ELF-1 (cell line): ENCODE measurements at places on chromosomes 1 and 21.

DNA sequence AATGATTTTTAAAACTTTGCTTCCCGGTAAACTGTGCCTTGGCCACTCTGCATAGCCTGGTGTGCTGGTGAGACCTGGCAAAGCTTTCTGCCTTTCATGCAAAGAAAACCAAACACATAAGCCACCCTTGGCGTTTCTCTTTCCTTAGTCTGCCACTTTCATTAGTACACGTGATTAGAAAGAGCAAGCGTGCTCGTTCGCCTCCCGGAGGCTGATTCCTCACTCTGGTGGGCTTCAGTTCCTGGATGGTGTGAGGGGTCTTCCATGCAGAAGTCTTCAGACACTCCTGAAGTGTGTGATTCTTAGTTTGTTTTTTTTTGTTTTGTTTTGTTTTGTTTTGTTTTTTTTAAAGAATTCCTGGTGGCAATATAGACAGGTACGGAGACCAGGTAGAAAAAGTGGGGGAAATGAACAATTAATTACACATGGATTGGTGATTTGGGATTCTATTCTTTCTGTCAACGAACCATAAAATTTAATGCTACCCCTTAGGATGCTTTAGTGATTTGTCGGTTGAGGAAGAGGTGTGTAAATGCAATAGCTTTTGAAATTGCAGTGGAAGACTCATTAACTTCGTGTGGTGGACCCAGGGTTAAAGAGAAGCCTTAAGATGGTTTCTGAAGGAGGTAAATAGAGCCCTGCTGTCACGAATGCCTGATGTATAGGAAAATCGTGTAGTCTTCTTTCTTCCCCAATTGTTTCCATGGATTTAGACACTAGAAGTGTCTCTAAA is 2.1 kb downstream of the GALNT2 start:
- DNase-seq: no peak

DNA sequence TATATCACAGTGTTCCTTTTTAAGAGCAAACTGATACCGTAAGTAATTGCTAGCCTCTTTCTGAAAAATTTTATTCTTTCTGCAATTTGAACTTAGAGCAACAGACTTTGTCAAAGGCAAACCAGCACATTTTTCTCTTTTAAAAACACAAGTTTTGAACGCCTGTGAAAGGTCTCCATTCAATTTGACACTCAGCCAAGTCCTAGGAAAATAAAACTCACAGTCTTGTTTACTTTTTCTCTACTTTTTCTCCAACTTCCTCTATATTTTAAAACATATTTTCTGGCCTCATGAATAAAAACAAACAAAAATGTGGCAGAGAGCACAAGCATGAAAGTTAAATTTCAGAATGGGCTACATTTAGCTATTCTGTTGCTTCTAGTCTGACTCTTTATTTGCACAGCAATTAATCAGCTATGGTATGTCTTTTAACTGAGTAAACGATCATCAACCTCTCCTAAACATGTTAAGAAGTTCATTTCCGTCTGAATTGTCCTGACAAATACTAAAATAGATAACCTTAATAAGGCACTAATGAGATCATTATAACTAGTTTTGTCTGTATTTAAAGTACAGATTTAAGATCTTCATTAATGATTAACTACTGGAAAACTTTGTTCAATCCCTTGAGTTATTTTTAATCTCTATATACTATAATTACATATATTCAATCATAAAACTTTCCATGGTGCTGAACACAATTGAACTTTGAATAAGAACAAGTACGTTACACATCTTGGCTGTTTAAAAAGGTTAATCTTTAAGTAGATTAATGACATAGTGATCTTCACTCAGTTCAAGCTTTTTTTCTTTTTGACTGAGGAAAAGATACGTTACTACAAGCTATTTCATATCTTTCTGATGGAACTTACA is 550.6 kb downstream of the PTBP2 start:
- DNase-seq: no peak

DNA sequence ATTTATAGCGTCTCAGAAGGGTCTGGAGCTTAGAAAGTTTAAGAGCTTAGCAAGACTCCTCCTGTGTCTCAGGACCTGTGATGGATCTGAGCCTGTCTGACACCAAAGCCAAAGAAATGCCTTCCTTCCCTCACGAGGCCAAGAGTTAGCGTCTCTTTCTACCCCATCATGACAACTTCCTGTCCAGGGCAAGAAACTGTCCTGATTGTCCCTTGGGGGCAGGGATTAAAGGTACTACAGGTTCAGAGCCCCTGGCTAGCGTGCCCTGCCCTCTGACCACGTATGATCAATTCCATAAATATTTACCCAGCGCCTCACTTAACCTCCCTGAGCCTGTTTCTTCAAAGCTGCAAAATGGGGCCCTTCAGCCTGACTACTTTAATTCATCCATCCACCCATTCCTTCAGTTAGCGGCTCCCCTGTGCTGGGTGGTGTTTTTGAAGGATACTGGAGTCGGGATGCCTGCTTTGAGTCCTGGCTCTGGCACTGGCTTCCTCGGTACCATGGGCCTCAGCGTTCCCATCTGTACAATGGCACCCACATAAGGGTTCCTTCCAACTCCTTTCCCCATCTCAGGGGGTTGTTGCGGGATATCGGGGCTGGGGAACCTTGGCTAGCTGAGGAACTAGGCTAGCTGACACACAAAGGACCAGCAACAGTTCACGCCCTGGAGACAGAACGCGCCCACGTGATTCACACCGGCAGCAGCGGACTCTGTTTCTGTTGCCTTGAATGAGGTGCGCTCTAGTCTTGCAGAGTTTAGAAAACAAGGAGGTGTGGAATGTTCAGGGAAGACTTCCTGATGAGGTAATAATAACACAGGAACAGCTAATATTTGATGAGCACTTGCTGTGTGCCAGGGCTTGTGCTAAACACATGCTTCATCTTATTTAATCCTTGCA is 23.0 kb upstream of the EPHA2 start:
- peak; percentile 70 for DNase-seq

DNA sequence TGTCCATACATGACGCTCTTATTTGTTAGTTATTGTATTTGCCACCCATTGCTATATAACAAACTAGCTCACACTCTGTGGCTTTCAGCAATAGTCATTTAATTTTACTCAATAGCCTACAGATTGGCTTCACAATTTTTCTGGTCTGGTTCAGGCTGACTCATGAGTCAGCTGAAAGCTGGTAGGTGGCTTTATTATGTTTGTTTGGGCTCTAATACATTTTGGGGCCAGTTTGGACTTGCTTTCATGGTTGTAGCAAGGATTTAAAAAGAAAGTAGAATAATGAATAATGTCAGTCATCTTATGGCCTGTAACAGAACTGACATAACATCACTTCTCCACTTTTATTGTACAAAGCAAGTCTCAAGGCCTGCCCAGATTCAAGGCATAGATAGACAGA is 338.7 kb downstream of the LRRIQ3 start:
- no peak for DNase-seq

- DNase-seq: no peak
Observed at GRCh38 chr21:41663805-41664788, 102.8 kb downstream of the RIPK4 start.

DNA sequence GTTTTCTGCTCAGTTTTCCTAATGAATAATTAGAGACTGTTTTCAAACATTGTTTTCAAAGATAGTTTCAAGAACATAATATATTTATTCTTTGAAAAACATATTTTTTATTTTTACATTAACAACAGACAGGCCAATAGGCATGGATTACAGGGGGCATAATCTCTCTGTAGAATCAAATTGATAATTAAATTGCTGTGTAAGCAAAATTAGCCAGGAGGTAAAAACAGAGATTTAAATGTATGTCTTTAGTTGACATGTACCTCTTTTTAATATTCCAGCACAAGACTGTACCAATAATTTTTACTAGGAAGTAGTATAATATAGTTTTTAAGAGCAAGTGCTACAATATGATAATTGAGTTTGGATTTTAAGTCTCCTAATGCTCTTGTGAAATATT is 1444.5 kb downstream of the BRINP3 start:
- no peak for DNase-seq

- peak; percentile 13 for DNase-seq
Observed at GRCh38 chr1:207049974-207050391, 1.0 kb downstream of the YOD1 start.

GRCh38 chr1:233094691-233095090 is 144.3 kb downstream of the NTPCR start:
- no peak for DNase-seq

- DNase-seq: no peak
Observed at GRCh38 chr1:8255712-8256111, 62.2 kb upstream of the SLC45A1 start.

GRCh38 chr1:50930193-50930592 is 29.9 kb downstream of the FAF1 start:
- no peak for DNase-seq

DNA sequence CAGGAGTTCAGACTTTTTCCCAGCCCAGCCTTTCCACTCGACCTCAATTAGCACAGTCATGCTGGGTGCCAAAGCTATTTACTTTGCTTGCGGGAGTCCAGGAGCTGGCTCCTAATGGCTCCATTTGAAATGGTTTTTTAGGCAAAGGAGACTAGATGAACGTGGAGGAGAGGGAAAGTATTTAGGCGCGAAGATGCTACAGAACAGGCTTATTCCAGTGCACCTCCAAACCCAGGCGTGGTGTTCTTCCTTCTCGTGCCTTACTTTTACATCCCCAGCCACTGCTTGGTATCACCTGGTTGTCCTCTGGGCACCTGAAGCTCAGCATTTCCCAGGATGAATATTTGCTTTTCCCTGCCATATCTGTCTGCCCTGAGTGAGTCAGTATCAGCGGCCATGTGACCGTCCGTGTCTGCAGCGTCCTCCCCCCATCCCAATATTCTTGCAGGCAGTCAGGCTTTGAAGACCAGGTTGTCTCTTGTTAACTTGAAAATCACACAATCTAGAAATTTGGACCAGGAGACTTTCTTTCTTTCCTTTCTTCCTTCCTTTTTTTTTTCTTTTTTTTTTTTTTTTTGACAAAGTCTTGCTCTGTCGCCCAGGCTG is 198.5 kb downstream of the DYRK1A start:
- peak; percentile 74 for DNase-seq

DNA sequence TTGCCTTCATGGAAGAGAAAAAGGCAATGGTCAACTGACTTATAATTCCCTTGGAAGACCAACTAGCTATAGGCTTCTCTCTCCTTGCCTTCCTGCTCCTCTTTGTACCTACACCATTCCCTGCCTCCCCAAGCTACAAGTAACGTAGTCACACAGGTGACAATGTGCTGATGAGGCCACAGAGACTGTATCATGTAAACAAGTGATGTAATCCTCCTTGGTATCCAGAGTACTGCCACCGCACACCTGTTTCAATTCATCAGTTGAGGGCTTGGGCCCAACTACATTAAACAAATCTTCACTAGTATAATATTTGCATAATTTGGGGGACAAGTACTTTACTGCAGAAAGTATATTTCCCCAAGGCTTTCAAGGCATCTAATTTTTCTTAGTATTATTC is 76.4 kb upstream of the SCYL3 start:
- DNase-seq: no peak

GRCh38 chr1:82177192-82177591 is 376.5 kb downstream of the ADGRL2 start:
- DNase-seq: no peak

DNA sequence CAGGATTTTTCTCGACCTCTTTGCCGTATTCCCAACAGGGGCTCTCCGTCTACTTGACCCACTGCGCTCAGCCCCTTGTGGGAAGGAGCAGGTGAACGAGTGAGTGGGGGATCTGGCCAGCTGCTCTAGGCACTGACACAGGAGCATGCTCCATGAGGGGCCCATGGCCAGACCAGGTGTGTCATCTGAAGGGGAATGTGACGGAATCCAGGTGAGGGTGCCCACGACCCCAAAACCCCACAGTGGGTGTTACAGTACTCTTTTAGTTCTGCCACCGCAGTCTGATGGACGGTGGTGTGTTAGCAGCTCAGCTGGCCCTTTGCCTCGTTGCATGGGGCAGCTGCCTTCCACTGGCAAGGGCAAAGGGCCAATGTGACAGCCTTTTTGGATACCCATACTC is 601.4 kb upstream of the NCAM2 start:
- no peak for DNase-seq

GRCh38 chr1:234906654-234907053 is 222.0 kb downstream of the TOMM20 start:
- no peak for DNase-seq

- no peak for DNase-seq
Observed at GRCh38 chr1:227547310-227548118, 15.8 kb upstream of the ZNF678 start.

DNA sequence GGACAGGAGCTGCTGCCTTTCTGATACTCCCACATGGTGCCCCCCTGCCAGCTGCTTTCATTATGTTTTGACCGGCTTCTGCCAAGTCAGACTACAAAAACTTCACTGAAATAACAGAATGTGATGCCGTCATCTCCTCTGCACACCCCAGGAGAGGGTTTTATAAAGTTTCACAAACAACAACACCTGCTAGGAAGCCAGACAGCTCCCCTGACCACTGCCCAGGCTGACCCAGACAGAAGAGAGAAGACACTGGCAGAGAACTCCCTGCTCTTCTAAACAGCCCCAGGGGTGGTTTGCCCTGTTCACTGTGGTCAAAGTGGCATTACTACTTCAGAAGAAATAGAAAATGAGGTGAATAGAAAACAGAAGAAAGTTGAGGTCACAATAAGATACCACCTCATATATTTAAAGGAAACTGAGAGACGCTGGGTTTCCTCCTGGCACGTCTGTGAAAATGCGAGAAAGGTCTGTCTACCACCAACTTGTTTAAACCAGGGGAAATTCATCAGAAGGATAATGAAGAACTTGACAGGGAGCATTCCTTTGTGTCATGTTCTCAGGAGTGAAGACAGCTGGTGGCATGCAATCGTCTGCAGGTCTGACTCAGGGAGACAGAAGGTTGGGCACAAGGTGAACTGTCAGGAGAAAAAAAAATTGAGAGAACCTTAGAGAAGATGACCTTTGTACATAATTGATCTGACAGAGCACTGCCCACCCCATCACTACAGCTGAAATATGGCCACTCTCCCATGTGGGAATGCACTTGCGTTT is 119.0 kb upstream of the NFIA start:
- DNase-seq: no peak

GRCh38 chr1:172754609-172755008 is 95.7 kb downstream of the FASLG start:
- no peak for DNase-seq

DNA sequence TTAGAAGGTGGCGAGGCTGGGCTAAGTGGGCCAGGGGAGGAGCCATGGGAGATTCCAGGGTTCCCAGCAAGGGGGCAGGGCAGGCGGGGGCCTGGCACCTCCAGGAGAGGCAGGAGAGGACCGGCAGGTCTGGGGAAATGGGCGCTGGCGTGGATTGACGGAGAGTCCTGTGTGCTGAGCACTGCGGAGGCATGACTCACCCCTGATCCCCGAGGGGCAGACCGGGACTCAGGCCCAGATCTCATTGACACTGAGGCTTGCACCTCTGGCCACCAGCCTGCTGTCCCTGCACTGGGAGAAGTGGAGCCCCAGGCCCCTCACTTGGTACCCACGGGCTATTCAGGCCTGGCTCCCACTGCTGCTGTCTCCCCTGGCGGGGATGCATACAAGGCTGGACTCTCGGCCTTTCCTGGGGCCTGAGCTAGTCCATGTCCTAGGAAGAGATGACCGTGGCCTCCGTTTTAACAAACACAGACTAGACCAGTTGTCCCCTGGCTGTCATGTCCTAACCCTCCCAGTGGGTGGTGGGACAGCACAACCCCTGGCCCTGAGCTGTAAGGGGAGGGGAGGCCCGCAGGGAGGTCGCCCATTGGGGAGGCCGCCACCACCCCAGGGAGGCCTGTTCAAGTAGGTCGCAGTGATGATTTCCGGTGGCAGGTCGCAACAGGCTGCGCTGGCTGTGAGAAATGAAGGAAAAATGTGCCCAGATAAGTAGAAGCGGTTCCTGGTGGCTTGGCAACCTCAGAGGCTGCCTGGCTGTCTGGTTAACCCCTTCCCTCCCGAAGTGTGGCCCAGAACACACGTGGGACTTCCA is 39.7 kb downstream of the RIPK4 start:
- DNase-seq: peak; percentile 34
